ENCODE measurements at places on chromosomes 7 and 10. TPM values are rescaled to one million over a fixed set of nuclear protein-coding genes. Genes with fewer than 3 reads are reported as not detected.

The BHLHA15 gene
- total RNA-seq, result 6.0 TPM

The CCDC146 gene
- total RNA-seq, result 2.7 TPM

The CHAT gene
- not detected for total RNA-seq

The EGFR gene
- total RNA-seq, result 371 TPM

The HSPA12A gene
- 9.1 TPM for total RNA-seq

The CCDC172 gene
- not detected for total RNA-seq

The CYP2C8 gene
- total RNA-seq, result not detected

The MBLAC1 gene
- total RNA-seq, result 3.2 TPM

The BMPER gene
- total RNA-seq, result not detected

The ASIC3 gene
- total RNA-seq, result 3.9 TPM

The PIK3CG gene
- not detected for total RNA-seq

The C7orf33 gene
- not detected for total RNA-seq

The UTF1 gene
- total RNA-seq, result not detected

The SP4 gene
- 4.4 TPM for total RNA-seq

The NEURL1 gene
- not detected for total RNA-seq

The LFNG gene
- total RNA-seq, result 2.4 TPM

The CALML5 gene
- not detected for total RNA-seq

The TMEM225B gene
- 0.96 TPM for total RNA-seq

The ZNF680 gene
- 6.0 TPM for total RNA-seq

The SMO gene
- not detected for total RNA-seq

The ZNF277 gene
- total RNA-seq, result 19.9 TPM

The CHST15 gene
- 38.8 TPM for total RNA-seq

The NAT16 gene
- not detected for total RNA-seq

The CNPY1 gene
- not detected for total RNA-seq

The OPN4 gene
- total RNA-seq, result not detected

The FAM131B gene
- 0.25 TPM for total RNA-seq

The NPSR1 gene
- total RNA-seq, result not detected

The HDAC9 gene
- total RNA-seq, result 11.3 TPM

The BMPR1A gene
- 27.3 TPM for total RNA-seq

The HABP2 gene
- not detected for total RNA-seq

The HTR7 gene
- total RNA-seq, result 15.3 TPM

The SMKR1 gene
- total RNA-seq, result 17.1 TPM

The PON1 gene
- not detected for total RNA-seq

The FAS gene
- total RNA-seq, result 55.6 TPM

The ZEB1 gene
- total RNA-seq, result 20.6 TPM

The PPP1R17 gene
- not detected for total RNA-seq

The CDC14C gene
- total RNA-seq, result not detected

The STEAP1 gene
- 3.1 TPM for total RNA-seq

The OR2A12 gene
- total RNA-seq, result not detected

The LIPN gene
- total RNA-seq, result not detected

The TRIM50 gene
- not detected for total RNA-seq

The ZC3HAV1L gene
- total RNA-seq, result 10.9 TPM

The EFCAB10 gene
- total RNA-seq, result not detected

The NEUROG3 gene
- total RNA-seq, result not detected

The NUDCD3 gene
- total RNA-seq, result 87.7 TPM

The ENTPD1 gene
- not detected for total RNA-seq
